ENCODE measurements at places on chromosomes 7 and 10.

- no peak for DNase-seq
These were observed 216.7 kb upstream of the CNTNAP2 start for GRCh38 chr7:145899938-145900337.

GRCh38 chr10:9643782-9644181, 1373.9 kb upstream of the CELF2 start:
- DNase-seq: no peak

- no peak for DNase-seq
These were observed 41.6 kb downstream of the TSPAN15 start for GRCh38 chr10:69492746-69493462.

DNA sequence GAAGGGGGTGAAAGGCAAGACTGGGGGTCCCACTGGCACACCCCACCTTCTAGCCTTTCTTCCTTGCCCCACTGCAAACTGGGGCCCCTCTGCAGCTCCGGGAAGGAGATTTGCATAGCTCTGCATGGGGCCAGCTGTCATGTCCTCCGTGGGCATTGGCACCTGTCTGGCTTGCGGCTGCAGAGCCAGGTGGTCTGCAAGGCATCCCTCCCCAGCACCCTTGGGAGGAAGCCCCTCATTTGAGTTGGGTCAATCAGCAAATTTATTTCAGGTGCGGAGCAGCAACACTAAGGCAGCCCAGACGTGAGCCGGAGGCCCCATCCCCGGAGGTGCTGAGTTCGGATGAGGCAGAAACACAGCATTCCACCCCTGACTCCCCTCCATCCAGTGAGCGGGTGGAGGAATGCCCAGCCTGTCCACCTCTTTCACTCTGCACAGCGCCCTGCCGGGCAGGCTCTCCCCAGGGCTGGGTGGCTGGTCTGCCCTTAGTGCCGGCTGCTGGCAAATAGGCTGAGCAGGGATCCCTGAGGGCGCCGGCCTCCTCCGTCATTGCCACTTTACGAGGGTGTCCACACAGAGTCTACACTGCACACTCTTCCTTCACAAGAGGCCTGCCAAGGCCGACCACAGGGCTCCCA, 143.2 kb downstream of the TCERG1L start:
- DNase-seq: no peak

DNA sequence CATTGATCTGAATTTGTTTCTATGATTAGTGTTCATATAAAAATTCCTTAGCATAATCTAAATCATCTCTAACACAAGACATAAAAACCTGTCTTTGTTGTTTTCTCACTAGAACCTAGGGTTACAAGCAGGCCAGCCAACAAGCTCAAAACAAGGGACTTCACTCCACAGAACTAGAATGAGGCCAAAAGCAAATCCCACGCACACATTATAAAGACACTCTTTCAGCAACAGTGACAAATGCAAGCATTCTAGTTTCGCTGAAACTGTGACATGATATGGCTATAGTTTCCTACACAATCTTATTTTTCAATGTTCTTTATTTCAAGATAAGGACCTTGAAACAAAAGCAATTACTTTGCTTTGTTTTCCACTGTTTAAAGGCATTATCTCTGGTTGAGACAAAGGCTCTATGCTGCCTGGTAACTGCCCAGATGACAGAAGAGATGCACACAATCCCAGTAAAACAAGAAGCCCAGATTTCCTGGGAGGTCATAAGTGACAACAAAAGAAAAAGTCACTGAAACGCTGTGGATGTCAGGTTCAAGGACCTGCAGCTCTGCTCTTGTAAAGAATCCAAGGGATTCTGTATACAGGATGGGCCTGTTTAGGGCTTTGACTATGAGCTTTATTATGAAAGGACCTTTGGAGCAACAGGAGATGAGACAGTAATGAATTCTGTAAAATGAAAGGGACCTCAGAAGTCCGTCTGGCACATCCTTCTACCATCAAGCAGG, 105.3 kb downstream of the SORCS1 start:
- peak; percentile 41 for DNase-seq

DNA sequence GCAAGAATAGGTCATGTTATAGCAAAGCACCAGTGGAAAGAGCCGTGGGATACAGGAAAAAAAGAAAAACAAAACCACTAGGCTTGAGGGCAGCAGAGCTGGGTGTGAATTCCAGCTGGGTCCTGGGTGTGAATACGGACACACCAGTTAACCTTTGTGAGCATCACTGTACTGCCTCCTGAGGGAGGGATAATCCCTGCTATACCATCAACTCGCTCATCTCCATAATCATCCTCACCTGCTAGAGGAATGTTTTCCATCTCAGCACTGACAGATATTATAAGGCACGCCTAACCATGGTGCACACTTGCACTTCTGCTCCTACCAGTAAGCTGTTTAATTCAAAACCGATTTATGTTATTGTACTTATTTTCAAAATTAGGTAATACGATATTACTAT, 62.2 kb downstream of the GSAP start:
- no peak for DNase-seq

GRCh38 chr7:11328309-11328708, 354.6 kb downstream of the PHF14 start:
- no peak for DNase-seq

DNA sequence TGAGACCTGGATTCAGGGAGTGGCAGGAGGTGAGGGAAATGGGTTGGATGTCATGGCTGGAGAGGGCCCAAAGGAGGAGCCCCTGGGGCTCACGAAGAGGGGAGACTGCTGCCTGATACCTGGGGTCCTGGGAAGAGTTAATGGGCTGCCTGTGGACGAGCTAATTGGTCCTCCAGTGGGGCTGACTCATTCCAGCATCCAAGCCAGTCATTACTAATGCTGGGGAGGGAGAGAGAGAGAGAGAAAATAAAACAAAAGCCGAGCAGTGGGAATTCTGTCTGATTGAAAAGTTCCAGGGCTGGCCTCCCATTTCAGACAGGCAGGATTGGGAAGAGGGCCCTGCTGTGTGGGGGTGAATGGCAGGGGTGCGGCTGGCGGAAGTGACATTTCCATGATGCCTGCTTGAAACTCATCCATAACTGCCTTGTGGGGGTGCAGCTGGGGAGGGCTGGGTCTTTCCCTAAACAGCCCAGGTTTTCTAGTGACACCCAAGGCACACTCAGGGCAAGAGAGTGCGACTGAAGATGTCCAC, 297.8 kb downstream of the RPS24 start:
- DNase-seq: no peak

GRCh38 chr7:148540041-148540738, 50.4 kb upstream of the C7orf33 start:
- DNase-seq: no peak

DNA sequence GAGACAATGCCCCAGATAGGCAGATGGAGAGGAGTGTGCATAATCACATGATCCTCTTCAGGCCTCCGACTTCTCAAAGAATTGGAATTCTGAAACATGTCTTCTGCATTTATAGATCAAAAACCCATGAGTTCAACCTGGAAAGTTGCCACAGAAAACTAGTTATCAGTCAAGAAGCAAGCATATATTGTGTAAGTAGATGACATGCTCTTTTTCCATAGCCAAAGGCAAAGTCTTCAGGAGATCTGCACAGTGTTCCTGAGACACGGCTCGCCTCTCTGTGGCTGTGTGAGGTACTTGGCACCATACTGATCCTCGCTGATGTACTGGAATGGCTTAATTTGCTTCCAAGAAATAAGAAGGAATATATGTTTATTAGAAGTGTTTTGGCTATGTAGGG, 213.5 kb upstream of the MKI67 start:
- no peak for DNase-seq

DNA sequence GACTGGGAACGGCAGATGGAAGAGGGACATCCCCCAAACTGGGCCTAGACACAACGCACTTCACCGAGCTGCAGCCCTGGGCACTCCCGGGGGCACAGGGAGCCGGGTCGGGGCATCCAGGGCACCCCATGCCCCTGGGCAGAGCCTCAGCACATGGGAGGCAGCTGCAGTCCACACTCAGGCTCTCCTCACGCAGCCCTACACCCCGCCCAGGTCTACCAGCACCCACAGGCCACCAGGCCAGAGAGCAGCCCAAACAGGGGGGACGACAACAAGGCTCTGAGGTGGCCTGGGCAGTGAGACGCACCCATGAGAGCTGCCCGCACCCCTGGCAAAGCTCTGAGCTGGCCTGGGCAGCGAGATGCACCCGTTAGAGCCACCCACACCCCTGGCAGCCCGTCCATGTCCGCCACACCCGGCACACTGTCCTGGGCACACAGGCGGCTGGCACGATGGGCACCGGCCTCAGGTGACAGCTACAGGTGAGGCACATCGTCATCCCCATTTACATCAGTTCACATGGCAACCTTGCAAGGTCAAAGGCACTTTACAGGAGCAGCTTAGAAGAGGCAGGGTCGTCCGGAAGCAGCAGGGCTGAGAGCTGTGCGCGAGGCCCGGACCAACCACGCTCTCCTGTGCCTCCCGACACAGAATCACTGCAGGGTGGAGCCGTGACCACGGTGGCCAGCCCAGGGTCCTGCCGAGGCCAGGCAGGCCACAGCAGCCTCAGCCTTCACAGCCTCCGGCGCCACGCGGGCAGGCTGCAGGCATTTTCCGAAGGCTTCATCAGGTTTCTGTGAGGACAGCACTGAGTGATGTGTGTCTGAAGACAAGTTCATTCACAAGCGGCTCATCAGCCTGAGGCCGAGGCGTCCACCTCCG, 228.6 kb downstream of the MAD1L1 start:
- no peak for DNase-seq

- DNase-seq: no peak
These were observed 1052.3 kb upstream of the CELF2 start for GRCh38 chr10:9965341-9965740.

DNA sequence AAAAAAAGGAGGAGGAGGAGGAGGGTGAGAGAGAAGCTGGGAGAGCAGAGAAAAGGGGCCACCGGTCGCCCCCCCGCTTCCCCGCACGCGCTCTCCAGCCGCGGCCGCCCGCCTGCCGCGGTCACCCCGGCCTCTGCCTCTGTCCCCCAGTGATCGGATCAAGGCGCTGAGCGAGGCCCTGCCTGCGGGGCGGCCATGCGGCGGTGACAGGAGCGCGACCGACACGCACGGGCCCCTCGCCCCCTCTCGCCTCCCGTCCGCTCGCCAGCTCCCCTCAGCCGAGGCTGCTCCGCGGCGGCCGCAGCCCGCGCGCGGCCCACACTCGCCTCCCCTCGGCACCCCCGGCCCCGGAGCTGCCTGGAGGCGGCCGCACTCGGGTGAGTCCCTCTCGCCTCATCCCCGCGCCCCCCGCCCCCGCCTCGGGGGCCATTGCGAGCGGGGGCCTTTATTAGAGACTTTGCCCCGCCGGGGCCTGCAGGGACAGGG, at the start of gene GTF2I:
Gene GTF2I (plus strand): TSS at position 27 of the 486 bp plus-strand sequence. CDS start 31,411 bp downstream, outside the sequence.
- DNase-seq: no peak

GRCh38 chr10:109821672-109822071, 101.6 kb downstream of the XPNPEP1 start:
- no peak for DNase-seq

DNA sequence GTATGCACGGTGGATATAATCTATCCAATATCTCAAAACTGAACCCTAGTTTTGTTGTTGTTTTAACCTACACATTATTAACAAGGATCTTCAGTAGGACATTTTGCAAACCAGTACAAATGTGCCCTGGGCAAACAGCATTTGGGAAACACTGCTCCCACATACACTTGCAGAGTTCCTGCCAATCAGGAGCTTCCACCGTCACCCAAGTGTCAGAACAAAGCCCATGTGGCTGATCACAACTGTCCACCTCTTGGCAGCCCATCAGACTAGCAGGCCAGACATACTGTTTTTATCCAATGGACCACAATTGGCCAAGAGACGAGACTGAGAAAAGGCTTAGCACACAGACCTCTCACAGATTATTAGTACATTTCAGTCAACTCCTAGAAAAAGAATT, 200.4 kb downstream of the FAM107B start:
- DNase-seq: no peak

DNA sequence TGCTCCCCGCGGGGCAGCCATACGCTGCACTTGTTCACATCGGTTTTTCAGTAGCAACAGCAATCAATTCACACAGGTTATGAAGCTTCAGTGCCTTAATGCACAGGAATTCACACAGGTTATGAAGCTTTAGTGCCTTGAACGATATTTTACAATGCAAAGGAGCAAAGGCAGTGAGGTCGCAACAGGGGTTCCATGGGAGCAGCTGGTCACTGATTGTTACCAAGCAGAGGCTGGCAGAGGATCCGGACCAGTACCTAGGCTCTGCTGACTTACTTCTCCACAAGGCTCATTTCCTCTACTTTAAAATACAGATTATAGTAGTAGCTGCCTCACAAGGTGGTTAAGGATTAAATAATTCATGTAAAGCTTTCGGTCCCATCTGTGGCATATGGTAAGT, 95.2 kb upstream of the ODAD2 start:
- DNase-seq: peak; percentile 5

DNA sequence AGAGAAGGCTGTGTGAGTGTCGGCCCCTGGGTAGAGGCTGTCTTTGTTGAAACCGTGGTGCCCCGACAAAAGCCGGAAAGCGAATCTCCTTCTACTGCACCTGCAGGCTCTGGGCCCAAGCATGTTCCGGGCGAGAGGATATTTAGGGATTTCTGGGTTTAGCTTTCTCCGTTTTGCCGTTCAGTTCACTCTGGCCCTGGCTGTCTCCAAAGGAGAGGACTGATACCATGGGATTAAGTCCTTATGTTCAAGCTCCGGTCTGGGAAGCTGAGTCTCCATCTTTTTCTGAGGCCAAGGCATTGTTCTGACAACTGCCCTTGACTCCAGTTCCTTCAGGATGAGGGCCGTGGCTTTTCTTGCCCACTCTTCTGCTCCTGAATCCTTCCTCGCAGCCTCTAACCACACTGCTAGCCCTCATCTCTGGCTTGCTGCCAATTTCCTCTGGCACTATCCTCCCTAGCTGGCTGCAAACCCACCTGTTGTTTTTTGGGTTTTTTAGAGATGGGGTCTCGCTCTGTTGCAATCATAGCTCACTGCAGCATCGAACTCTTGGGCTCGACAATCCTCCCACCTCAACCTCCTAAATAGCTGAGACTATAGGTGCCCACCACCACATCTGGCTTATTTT, 206.8 kb downstream of the SKIDA1 start:
- DNase-seq: no peak

GRCh38 chr7:149774237-149775175, 1.1 kb upstream of the ZNF467 start:
- no peak for DNase-seq

DNA sequence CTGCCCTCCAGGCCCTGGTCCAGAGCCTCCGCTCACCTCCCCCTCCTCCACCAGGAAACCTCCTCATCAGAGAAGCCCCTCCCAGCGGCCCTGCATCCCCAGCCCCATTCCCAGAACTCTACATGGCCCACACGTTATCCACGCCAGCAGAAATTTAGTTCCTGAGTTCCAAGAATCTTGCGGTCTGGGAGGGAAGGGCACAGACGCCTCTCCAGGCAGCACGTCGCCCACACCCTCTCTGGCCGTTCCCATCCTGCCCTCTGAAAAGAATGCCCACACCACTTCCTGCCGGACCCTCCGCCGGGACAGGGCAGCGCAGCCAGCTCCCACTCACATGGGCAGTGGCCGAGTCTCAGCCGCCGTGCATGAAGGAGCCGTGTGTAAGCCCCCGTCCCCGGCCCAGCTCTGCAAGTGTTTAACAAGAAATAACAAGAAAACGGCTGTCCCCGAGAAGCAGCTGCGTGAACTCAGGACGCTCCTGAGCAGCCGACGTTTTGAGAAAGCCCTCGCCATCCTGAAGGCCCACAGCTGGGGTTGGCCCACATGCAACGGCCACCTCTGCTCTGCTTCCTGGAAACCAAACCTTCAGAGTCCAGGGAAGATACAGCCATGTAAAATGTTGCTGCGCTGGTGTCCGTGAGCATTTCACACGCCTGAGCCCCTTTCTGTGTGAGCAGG, 17.4 kb downstream of the ADGRA1 start:
- DNase-seq: no peak

- no peak for DNase-seq
These were observed 52.3 kb upstream of the SLC35B4 start for GRCh38 chr7:134368851-134369544.

- peak; percentile 74 for DNase-seq
These were observed 26.5 kb upstream of the CCDC126 start for GRCh38 chr7:23570592-23571200.

Data from retina (tissue), 1 donor.